Thoracic aorta endothelial cell (primary cell): ENCODE measurements at places on chromosomes 6 and 20. TPM values are rescaled to one million over a fixed set of nuclear protein-coding genes. Genes with fewer than 3 reads are reported as not detected.

Gene MMP24
- 0.27 and 0.36 TPM in 2 replicates for total RNA-seq

Gene C6orf15
- total RNA-seq = not detected in 2 replicates

Gene FOXA2
- total RNA-seq = not detected in 2 replicates

Gene STMND1
- total RNA-seq = not detected in 2 replicates

Gene SLC12A5
- total RNA-seq = under 0.01 and 0.22 TPM in 2 replicates
